ENCODE measurements at places on chromosomes 2 and 18. TPM values are rescaled to one million over a fixed set of nuclear protein-coding genes. Genes with fewer than 3 reads are reported as not detected.

RANBP2 gene
- polyA plus RNA-seq: 23.7 TPM

TANC1 gene
- polyA plus RNA-seq: 23.0 TPM

POTEF gene
- 0.55 TPM for polyA plus RNA-seq

SPAST gene
- polyA plus RNA-seq: 47.1 TPM

CXCR4 gene
- 43.9 TPM for polyA plus RNA-seq

PSMA8 gene
- 0.21 TPM for polyA plus RNA-seq

ARHGEF4 gene
- polyA plus RNA-seq: 203 TPM

CABYR gene
- 30.3 TPM for polyA plus RNA-seq

AMER3 gene
- 11.0 TPM for polyA plus RNA-seq

IGFBP2 gene
- 191 TPM for polyA plus RNA-seq

CCBE1 gene
- 2.7 TPM for polyA plus RNA-seq

SOX11 gene
- 74.0 TPM for polyA plus RNA-seq

FN1 gene
- 281 TPM for polyA plus RNA-seq

MAP3K19 gene
- 8.9 TPM for polyA plus RNA-seq

UGT1A3 gene
- not detected for polyA plus RNA-seq

TEX44 gene
- not detected for polyA plus RNA-seq

CNRIP1 gene
- 118 TPM for polyA plus RNA-seq

TNS1 gene
- polyA plus RNA-seq: 64.5 TPM

All from spinal cord (tissue), 10 donors.